ENCODE measurements at places on chromosomes 5 and 9. TPM values are rescaled to one million over a fixed set of nuclear protein-coding genes. Genes with fewer than 3 reads are reported as not detected.

Gene ELOVL7
- total RNA-seq, result 0.59 TPM

Gene RPL35
- 559 TPM for total RNA-seq

- no peaks in the 10 kb centered on the region for H3K36me3 ChIP-seq
- no peaks in the 10 kb centered on the region for H3K27me3 ChIP-seq
- no peak overlapping the region for H3K27ac ChIP-seq
- no peak for DNase-seq
- H3K4me1 ChIP-seq, result peaks cover 2% of the 10 kb centered on the region
Observed at GRCh38 chr5:52825826-52826225, 38.1 kb downstream of the ITGA1 start.

Gene BSPRY
- total RNA-seq, result not detected

DNA sequence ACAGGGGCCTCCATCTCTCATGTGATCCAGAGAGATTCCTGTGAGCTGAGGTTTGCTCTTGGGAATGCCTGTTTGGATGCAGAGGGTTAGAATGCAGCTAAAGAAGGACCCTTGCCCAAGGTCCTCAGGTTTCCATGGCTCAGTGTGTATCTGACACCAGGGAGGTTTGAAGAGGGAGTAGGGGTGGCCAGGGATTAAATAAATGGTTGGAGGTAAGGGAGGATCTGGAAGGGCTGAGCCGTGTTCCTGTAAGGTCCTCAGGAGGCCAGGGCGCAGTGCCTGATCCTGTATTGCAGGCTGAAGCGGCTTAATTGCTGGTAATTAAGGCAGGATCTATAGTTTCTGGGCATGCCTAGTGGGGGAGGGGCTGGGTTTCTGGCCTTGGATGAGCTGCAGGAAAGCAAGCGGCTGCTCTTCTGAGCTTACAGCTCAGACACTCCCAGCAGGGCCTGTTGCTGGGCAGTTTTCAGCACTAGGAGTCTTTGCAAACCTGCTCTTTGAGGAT is 41.5 kb upstream of the MAP1B start:
- peak overlapping the region; percentile 81 for H3K4me3 ChIP-seq
- no peaks in the 10 kb centered on the region for H3K36me3 ChIP-seq
- DNase-seq, result peak; percentile 92

DNA sequence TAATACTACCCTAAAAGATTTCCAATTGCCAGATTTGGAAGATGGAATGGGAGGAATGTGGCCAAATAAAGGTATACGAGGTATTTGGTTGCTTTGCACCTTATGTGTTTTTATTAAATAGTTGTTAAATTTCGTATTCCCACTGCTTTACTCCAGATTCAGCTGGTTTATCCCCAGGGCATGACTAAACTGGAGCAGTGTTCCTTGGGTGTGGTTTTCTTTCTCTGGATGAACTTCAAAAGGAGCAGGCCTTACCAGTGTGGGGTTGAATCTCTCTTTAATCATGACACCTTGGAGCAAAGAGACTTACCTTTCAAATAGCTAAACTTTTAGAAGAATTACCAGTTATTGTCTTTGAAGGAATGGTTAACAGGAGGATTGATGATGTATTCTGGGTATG is 121.7 kb upstream of the BNC2 start:
- DNase-seq, result no peak
- no peak overlapping the region for H3K4me3 ChIP-seq
- no peaks in the 10 kb centered on the region for H3K4me1 ChIP-seq
- H3K27me3 ChIP-seq, result no peaks in the 10 kb centered on the region
- peaks cover 16% of the 10 kb centered on the region for H3K36me3 ChIP-seq

GRCh38 chr5:75023368-75024159 is 28.8 kb downstream of the GCNT4 start:
- DNase-seq, result no peak
- H3K4me3 ChIP-seq, result no peak overlapping the region
- H3K27ac ChIP-seq, result no peak overlapping the region
- no peaks in the 10 kb centered on the region for H3K27me3 ChIP-seq

Gene LCN12
- total RNA-seq, result 2.9 TPM

- no peak overlapping the region for H3K27ac ChIP-seq
- H3K4me1 ChIP-seq, result no peaks in the 10 kb centered on the region
- no peaks in the 10 kb centered on the region for H3K36me3 ChIP-seq
- H3K4me3 ChIP-seq, result no peak overlapping the region
- DNase-seq, result no peak
Observed at GRCh38 chr5:53335115-53335514, 145.3 kb upstream of the FST start.

DNA sequence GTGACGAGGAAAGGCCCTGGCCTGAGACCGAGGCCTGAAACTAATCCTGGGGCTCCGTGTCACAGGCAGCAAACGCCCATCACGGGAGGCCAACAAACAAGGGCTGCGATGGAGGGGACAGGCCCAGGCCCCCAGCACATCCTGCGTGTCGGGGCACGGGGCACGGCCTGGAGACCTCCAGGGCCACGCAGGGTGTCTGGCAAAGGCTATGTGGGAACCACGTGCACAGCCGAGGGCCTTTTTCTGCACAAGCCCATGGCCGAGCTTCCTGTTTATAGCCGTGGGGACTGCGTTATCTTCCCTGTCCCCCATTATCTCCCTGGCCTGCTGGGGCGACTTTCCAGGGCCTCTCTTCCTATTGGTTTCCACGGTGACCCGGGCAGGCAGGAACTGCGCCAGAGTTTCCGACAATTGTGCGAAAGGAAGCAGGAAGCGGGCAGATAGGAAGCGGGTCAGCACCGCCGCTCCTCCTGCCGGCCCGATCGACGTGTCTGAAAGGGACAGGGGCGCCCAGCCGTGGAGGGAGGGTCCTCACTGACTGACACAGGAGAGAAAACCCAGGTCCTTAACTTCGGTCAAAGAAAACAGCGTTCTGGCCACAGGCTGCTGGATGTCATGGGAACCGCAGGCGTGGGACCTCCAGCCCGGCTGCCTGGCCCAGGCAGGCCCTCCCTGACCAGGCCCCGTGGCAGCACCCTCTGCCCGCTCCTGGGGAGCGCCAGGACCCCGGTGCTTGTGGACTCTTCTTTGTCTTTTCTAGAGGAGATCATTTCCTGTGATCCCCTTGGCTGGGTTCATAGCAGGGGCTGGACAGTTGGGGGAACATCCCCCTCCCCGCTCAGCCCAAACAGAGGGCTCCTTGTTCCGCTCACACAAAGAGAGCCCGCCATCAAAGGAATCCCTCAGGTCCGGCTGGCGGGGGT is 29.1 kb upstream of the SEC16A start:
- no peaks in the 10 kb centered on the region for H3K36me3 ChIP-seq
- H3K4me1 ChIP-seq, result no peaks in the 10 kb centered on the region
- H3K27me3 ChIP-seq, result peaks cover 2% of the 10 kb centered on the region

Gene UBE2B
- total RNA-seq, result 67.3 TPM

- H3K4me1 ChIP-seq, result no peaks in the 10 kb centered on the region
- H3K4me3 ChIP-seq, result no peak overlapping the region
- no peak overlapping the region for H3K27ac ChIP-seq
- DNase-seq, result no peak
Observed at GRCh38 chr5:1557114-1557873, 33.5 kb upstream of the LPCAT1 start.

Gene OR1J2
- not detected for total RNA-seq

GRCh38 chr9:136437839-136438547 is 1.7 kb downstream of the INPP5E start:
- H3K27me3 ChIP-seq, result peaks cover 15% of the 10 kb centered on the region
- H3K4me1 ChIP-seq, result peaks cover 14% of the 10 kb centered on the region
- no peaks in the 10 kb centered on the region for H3K36me3 ChIP-seq

GRCh38 chr9:118170032-118170955 is 466.1 kb downstream of the TLR4 start:
- peaks cover 10% of the 10 kb centered on the region for H3K4me1 ChIP-seq
- H3K27me3 ChIP-seq, result no peaks in the 10 kb centered on the region
- H3K4me3 ChIP-seq, result no peak overlapping the region
- no peak overlapping the region for H3K27ac ChIP-seq
- H3K36me3 ChIP-seq, result no peaks in the 10 kb centered on the region
- DNase-seq, result peak; percentile 64

Gene QRFP
- total RNA-seq, result not detected

DNA sequence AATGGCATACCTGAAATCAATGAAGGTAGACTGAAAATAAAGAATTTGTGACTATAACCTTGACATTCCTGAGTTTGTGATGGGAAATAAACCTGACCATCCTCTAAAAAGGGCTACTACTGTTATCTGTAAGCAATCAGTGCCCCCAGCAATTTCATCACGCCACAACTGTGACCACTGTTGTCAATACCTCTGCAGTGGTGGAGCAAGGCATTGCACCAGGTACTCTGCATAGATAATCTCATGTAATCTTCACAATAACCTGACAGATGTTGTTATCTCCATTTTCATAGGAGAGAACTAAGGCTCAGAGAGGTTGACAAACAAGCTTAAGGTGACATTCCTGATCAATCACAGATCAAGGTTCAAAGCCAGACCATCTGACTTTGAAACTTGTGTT is 38.5 kb upstream of the FRRS1L start:
- H3K27ac ChIP-seq, result no peak overlapping the region
- H3K4me1 ChIP-seq, result peaks cover 1% of the 10 kb centered on the region
- H3K36me3 ChIP-seq, result no peaks in the 10 kb centered on the region
- no peak overlapping the region for H3K4me3 ChIP-seq
- peaks cover 3% of the 10 kb centered on the region for H3K27me3 ChIP-seq

- no peaks in the 10 kb centered on the region for H3K27me3 ChIP-seq
- DNase-seq, result no peak
- H3K36me3 ChIP-seq, result no peaks in the 10 kb centered on the region
- no peak overlapping the region for H3K27ac ChIP-seq
Observed at GRCh38 chr9:92486371-92486770, 4.1 kb upstream of the ASPN start.

Gene PDLIM4
- 81.6 TPM for total RNA-seq

Gene GHR
- not detected for total RNA-seq

GRCh38 chr5:180718810-180719453 is 20.9 kb downstream of the OR2Y1 start:
- H3K4me3 ChIP-seq, result no peak overlapping the region
- H3K27me3 ChIP-seq, result peaks cover 1% of the 10 kb centered on the region
- no peaks in the 10 kb centered on the region for H3K36me3 ChIP-seq
- no peak overlapping the region for H3K27ac ChIP-seq

- H3K36me3 ChIP-seq, result no peaks in the 10 kb centered on the region
- H3K4me1 ChIP-seq, result no peaks in the 10 kb centered on the region
- H3K27ac ChIP-seq, result no peak overlapping the region
- no peak overlapping the region for H3K4me3 ChIP-seq
- H3K27me3 ChIP-seq, result no peaks in the 10 kb centered on the region
- no peak for DNase-seq
Observed at GRCh38 chr5:116076496-116076895, 8.3 kb upstream of the COMMD10 start.

DNA sequence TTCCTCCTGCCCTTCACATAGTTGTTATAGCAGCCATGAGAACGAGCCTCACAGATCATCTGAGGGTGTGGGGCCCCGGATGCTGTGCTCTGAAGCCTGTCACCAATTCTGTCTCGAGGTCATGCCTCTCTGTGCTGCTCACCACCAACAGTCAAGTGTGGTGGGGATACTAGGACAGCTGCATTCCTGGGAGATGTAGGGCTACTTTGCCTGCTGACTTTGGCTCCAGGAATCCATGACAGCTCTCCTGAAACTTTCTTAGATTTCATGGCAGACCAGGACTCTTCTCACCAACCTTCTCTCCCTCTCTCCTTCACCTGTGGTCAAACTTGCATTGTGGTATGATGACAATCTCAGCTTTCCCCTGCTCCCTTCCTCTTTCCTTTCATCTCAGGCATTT is 395.9 kb downstream of the PSAT1 start:
- no peaks in the 10 kb centered on the region for H3K4me1 ChIP-seq
- H3K27ac ChIP-seq, result no peak overlapping the region
- no peaks in the 10 kb centered on the region for H3K27me3 ChIP-seq
- no peak for DNase-seq
- no peaks in the 10 kb centered on the region for H3K36me3 ChIP-seq

- no peak overlapping the region for H3K27ac ChIP-seq
- H3K4me3 ChIP-seq, result no peak overlapping the region
- H3K36me3 ChIP-seq, result peaks cover 10% of the 10 kb centered on the region
- DNase-seq, result no peak
- peaks cover 2% of the 10 kb centered on the region for H3K4me1 ChIP-seq
- no peaks in the 10 kb centered on the region for H3K27me3 ChIP-seq
Observed at GRCh38 chr5:149073213-149073612, 10.4 kb upstream of the SH3TC2 start.

Gene HCN1
- 0.56 TPM for total RNA-seq

- peaks cover 37% of the 10 kb centered on the region for H3K4me1 ChIP-seq
- DNase-seq, result no peak
- peaks cover 10% of the 10 kb centered on the region for H3K27me3 ChIP-seq
Observed at GRCh38 chr5:172871536-172871935, 37.5 kb downstream of the ERGIC1 start.

- H3K27me3 ChIP-seq, result no peaks in the 10 kb centered on the region
- DNase-seq, result no peak
- H3K36me3 ChIP-seq, result peaks cover 5% of the 10 kb centered on the region
- no peak overlapping the region for H3K27ac ChIP-seq
Observed at GRCh38 chr9:96646081-96646991, 8.8 kb downstream of the PRXL2C start.

GRCh38 chr9:76203373-76203772 is 190.9 kb downstream of the RFK start:
- no peak for DNase-seq
- H3K36me3 ChIP-seq, result no peaks in the 10 kb centered on the region
- no peak overlapping the region for H3K4me3 ChIP-seq

DNA sequence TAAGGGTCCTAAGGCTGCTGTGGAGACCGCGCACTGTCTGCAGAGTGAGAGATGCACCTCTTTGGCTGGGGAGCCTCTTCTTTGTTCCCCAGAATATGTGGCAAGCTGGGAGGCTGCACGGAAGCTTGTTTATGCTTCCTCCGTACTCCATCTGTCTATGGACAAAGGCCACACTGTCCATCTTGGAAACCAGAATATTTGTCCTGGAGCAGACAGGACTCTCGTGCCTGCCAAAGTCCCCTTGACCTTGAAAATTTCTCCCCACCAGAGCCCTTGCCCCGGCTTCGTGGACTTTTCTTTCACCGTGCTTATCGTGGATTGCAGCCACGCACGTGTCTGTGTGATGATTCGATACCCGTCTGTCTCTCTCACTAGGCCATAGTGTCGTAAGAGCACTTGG is 147.4 kb downstream of the NSG2 start:
- peaks cover 6% of the 10 kb centered on the region for H3K27me3 ChIP-seq
- H3K4me3 ChIP-seq, result no peak overlapping the region
- H3K36me3 ChIP-seq, result no peaks in the 10 kb centered on the region
- DNase-seq, result no peak

DNA sequence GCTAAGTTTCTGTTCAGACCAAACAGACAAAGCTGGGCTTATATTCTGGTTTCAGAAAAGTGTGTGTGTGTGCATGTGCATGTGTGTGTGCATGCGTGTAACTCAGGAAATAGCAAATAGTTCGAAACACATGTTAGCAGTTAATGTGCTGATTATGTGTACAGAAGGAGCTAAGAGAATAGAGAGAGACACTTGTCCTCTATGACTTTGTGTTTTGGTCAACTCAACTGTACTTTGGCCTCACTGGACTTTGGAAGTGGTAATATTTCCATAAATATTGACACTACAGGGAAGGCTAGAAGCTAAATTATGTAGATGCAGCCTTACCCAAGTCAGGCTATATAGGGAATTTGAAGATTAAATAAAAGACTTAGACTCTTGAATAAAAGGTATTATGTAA is 155.5 kb downstream of the RAB3C start:
- no peak for DNase-seq
- H3K36me3 ChIP-seq, result no peaks in the 10 kb centered on the region
- no peaks in the 10 kb centered on the region for H3K27me3 ChIP-seq

GRCh38 chr5:56479126-56479525 is 246.0 kb upstream of the ANKRD55 start:
- no peak overlapping the region for H3K27ac ChIP-seq
- peaks cover 1% of the 10 kb centered on the region for H3K4me1 ChIP-seq
- H3K4me3 ChIP-seq, result no peak overlapping the region
- H3K36me3 ChIP-seq, result no peaks in the 10 kb centered on the region
- peaks cover 9% of the 10 kb centered on the region for H3K27me3 ChIP-seq

Gene CDH9
- total RNA-seq, result 3.6 TPM

Gene ZNF346
- 18.2 TPM for total RNA-seq

Gene ASPN
- not detected for total RNA-seq
